Ovary (tissue), 10 donors: ENCODE measurements at places on chromosomes 4 and X. TPM values are rescaled to one million over a fixed set of nuclear protein-coding genes. Genes with fewer than 3 reads are reported as not detected.

GAGE2A gene
- polyA plus RNA-seq = not detected

MAGEA11 gene
- not detected for polyA plus RNA-seq

MUC7 gene
- polyA plus RNA-seq = not detected

MAP3K15 gene
- 11.6 TPM for polyA plus RNA-seq

- no peak for DNase-seq
Measured at GRCh38 chrX:155715141-155715540, 102.4 kb upstream of the TMLHE start.
